ENCODE measurements at places on chromosomes 4 and X.

- no peak for DNase-seq
Observed at GRCh38 chrX:153931151-153931550, 3.7 kb downstream of the NAA10 start.

DNA sequence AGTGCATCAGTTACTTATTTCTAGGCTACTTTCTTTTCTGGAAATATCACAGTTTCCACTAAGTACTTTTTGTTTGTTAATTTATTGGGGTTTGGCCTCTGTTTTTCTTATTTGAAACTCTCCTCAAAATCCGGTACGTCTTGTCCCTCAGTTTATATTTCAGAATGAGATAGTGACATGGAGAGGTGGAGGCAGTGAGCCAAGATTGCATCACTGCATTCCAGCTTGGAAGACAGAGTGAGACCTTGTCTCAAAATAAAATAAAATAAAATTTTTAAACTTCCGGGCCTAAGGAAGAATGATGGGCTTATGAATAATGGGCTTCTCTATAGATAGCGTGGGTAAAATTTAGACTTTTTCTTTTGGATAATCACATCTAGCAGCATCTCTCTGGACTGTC lies 567.8 kb downstream of the TRIML1 start:
- no peak for DNase-seq

- DNase-seq: no peak
Observed at GRCh38 chr4:33369446-33369845, 2649.3 kb downstream of the PCDH7 start.

GRCh38 chr4:61173799-61174198 lies 26.3 kb upstream of the ADGRL3 start:
- DNase-seq: no peak

DNA sequence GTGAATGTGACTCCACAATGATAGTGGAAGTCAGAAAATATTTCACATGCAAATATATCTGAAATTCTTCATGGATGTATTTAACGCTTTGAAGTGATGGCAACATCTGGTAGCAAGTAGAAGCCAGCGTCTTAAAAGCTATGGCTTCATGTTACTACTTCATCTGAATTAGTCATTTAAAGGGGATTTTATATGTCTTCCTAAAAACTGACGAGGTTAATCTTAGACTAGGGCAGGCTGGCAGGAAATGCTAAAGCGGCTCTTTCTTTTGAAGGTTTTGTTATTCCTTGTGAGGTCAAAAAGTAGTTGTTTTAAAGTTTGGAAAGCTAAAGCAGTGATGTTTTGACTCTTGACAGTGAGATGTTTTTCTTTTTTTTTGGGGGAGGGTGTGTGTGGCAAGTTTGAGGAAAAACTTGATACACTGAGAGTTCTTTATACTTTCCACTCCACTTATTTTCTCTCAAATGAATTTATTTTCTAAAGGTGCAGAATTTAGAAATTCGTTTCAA lies 22.6 kb downstream of the PLS3 start:
- DNase-seq: no peak

GRCh38 chrX:134908356-134908755 lies 82.4 kb upstream of the SMIM10 start:
- DNase-seq: no peak

DNA sequence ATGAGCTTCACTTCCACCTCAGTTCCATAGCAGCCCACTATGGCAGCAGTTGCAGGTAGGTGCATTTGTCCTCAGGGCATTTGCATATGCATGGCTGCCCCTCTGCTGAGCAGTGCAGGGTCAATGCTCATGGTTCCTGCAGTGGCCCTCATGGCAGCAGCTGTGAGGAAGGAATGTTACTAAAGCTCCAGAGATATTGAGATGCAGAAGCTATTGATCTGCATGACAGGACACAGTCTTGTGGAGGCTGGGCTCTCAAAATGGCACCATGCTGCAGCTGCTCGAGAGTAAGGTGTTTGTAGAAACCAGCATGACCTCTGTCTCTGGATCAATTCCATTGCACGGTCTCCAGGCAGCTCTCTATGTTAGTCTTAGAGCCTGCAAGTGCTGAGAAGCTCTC lies 179.2 kb upstream of the PCDH18 start:
- no peak for DNase-seq

GRCh38 chr4:122305853-122306252 lies 73.0 kb upstream of the ADAD1 start:
- no peak for DNase-seq

GRCh38 chr4:16377887-16378286 lies 151.6 kb upstream of the TAPT1 start:
- DNase-seq: no peak

DNA sequence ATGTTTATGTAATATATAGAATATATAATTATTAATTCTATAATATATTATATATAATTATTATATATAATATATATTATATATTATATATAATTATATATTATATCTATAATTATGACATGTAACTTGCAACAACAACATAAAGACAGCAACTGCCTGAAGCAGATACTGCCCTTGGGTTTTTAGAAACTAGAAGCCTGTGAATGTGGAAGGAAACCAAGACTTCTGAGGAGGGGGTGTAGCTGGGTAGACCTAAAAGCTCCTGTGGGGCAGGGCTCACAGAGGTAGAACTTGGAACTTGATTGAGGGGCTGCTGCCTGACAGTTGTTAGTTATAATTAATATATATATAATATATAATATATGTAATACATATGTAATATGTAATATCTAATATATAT lies 167.2 kb upstream of the SLIT2 start:
- DNase-seq: no peak

DNA sequence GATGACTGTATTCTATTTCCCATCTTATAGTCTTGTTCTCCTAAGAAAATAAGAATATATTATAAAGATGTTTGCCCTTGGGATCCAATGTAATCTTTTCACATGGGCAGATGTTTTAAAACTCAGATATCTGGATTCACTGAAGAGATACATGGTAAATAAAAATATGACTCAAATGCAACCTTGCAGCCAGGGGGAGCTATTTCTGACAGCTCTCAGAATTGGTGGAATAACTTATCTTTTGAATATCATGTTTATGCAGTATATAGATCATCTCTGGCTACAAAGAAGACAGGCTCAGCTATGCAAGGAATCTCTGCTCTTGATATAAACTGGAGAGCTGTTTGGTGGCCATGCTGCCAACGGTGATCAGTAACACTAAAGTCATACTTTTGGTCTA lies 274.7 kb downstream of the GLUD2 start:
- DNase-seq: no peak

DNA sequence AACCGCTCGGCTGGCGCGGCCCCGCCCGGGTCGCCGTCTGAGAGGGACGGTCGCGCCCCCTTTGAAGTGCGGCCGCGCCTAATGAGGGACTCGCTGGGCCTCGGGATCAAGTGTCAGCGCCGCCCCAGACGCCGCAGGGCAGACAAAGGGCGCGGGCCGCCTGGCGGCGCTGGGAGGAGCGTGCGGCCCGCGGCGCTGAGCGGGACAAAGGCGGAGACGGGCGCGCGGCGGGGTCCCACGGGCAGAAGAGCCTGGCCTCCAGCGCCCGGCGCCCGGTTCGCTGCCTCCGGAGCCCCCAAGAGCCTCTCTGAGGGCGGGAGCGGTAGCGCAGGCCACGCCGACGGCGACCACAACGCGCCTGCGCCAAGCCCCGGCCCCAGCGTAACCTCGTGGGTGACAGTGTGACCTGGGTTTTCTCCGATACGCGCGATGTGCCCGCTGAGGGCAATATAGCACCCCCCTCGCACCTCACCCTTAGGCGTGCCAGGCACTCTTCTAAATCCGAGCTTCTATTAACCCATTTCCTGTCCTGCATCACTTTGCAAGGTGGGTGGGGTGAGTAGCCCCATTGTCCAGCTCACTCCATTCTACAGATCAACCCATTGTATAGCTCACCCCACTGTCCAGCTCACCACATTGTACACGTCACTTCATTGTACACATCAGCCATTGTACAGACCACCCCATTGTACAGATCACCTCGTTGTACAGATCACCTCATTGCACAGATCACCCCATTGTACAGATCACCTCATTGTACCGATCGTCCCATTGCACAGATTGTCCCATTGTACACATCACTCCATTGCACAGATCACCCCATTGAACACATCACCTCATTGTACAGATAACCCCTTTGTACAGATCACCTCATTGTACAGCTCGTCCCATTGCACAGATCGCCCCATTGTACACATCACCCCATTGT lies 33.7 kb upstream of the STX18 start:
- DNase-seq: peak; percentile 12

DNA sequence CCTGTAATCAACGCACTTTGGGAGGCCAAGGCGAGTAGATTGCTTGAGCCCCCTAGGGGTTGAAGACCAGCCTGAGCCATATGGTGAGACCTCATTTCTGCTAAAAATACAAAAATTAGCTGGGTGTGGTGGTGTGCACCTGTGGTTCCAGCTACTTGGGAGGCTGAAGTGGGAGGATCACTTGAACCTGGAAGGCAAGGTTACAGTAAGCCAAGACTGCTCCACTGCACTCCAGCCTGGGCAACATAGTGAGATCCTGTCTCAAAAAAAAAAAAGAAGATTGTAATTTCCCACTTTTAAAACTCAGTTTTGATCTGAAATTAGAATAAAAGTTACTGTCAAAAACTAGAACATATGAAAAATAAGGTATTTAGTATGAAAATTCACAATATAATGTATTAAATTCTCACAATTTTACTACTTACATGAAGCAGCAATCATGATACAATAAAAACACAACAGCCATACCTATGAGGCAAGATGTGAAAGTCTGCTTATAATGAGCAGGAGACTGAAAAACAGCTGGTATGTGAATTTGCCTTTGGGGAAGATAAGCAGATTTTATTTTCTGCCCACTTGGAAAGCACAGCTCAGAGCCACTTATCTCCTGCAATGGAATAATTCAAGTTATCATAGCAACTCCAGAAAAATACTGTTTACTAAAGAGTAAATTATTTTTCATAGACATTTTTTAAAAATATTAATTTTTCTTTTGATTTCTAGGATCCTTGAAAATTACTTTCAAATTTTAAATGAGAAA lies 50.6 kb downstream of the ZGRF1 start:
- DNase-seq: no peak

DNA sequence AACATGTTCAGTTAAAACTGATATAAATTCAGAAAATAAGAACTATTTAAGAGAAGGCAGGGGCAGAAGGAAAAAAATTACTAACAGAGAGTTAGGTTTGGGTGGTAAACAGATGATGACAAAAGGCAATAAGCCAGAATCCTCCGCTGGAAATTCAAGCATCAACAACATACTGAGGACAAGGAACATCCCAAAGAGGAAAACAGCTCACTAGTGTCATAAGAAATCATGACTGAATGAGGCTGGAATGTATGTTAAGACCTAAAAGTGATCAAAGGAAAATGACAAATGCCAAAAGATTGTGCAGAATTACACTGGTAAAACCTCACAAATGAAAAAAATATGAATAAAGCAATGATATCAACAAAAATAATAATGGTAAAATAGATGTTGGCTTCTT lies 88.4 kb downstream of the WDFY3 start:
- peak; percentile 66 for DNase-seq

DNA sequence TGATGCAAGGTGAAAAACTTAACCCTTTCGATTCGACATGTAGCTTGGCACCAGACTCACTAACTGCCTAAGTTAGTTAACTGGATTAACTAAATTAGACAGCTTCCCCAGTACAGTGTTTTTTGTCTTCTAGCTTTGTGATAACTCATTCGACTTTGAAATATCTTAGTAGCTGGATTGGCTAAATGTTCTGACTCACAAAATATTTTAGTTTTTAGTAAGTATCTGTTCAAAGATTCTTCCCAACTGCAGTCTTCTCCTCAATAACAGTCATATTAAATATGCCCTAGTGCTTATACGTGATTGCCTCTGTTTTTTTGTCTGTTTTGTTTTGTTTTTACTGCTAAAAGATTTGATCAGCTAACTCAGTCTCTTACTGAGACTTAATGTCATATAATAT lies 102.9 kb downstream of the KCNIP4 start:
- DNase-seq: no peak

DNA sequence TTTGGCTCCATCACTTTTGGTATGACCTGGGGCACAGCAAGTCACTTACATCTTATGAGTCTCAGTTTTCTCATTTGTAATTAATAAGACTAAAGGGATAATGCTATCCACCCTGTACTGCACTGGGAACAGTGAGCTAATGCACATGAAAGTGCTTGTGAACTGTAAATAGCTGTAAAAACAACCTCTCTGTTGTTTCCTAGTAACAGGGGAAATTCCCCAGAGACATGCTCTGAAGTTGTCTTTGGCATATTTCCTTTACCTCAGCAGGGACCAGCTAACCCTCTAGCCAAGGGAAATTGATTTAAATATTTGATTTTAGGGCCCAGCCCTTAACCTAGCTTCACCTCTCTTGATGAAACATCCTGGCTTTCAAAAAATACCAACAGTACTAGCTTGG lies 6.1 kb upstream of the CYSLTR1 start:
- DNase-seq: no peak

DNA sequence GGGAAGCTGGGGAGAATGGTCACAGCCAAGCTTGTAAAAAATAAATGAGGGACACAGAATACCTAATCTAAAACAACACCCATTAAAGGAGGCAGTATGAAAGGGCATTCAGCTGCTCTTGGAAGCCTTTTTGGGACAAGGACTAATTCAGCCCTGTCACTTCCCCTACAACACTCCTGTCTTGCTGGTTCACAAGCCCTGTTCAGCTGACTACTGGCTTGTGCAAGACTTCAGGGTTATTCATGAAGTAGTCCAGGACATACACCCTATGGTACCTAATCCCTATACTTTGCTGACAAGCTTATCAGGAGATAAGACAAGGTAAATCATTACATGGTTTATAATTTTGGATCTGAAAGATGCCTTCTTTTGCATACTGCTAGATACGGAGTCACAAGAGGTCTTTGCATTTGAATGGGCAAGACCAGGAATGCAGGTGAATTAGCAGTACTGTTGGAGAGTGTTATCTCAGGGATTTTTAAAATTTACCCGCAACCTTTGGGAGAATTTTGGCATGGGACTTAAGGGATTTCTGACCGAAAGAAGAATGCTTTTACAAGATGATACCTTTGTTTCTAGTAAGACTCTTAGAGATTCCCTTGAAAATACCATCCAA lies 103.2 kb upstream of the LANCL3 start:
- DNase-seq: no peak

DNA sequence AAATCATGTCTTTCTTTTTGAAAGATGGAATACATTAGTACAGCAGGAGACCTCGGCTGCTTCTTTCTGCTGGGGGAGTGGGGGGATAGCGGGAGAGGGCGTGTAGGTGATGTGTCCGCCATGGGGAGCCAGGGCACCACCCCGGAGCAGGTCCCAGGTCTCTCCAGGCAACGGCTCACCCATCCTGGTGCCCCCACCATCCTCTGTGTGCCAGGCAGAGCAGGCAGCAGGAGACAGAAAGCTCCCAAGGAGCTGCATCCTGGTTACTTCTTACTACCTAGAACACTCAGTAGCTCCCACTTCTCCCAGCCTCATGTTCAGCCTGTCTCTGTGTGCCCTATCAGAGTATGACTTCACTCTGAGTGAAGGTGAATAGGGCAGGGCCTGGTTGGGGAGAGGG lies 23.6 kb downstream of the TNIP2 start:
- no peak for DNase-seq

DNA sequence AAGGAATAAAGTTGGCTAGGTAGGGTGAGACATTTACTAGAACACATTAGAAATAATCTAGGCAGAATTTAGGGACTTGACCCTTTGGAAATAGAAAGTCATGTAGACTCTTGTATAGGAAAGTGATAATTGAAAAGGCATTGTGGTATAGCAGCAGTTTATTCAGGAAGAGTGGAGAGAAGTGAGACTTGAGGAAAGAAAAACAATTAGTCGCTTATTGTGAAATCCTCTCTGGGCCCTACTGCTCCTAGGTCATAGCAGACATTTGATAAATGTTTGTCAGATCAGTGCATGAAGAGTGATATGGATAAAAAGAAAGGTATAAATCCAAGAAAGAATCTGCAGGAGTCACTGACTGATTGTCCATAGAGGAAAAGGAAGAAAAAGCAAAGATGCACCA lies 337.6 kb downstream of the HNRNPD start:
- DNase-seq: no peak
